Progenitor cell of endocrine pancreas (in vitro differentiated cells): ENCODE measurements at places on chromosomes 5 and 9.

GRCh38 chr5:142862594-142862993 lies 92.4 kb downstream of the ARHGAP26 start:
- no peak for DNase-seq

DNA sequence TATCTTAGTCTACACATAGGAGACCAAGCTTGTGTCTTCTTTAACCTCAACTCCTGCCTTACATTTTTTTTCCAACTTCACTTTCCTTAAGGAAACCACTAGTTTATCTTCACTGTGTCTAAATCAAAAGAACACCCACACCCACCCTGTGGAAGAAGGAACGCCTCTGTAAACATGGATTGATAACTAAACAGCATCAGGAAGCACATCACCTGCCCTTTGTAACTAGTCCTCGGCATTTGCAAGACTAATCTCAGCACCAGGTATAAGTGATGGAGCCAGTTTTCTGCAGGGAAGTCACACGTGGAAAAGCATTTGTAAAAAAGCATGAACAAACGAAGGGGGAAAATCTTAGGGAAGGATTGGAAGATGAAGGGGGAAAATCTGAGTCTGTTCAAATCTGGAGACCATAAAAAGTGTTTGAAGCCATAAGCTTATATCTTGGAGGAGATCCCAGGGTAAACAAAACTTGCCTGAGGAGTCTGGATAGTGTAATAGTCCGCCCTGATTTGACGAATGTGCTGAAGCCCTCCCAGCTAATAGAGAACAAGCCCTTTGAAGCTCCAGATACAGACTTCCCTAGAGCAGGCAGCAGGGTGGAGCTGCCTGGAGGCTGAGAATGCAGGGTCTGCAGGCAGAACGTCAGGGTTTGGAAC lies 117.3 kb upstream of the LHFPL2 start:
- no peak for DNase-seq

GRCh38 chr9:13076616-13077015 lies 202.9 kb downstream of the MPDZ start:
- no peak for DNase-seq

DNA sequence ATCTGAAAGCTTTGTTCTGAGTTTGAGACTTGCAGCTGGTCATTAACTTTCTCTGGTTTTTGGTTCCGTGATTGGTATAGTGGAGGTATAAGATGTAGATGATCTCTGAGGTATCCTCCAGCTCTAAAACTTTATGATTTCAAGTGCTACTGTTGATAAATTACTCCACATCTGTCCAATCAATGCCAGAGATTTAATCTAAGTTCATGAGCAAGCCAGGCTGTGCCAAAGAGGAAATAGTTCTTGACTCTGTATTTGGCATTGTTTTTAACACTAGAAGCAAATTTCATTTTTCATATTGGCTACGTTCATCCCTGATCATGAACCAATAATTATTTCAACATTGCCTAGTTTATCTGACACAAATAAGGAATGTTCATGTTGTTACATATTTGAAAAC lies 28.5 kb upstream of the CHD1 start:
- no peak for DNase-seq

- no peak for DNase-seq
These were observed 75.8 kb upstream of the PCSK5 start for GRCh38 chr9:75814667-75815066.

DNA sequence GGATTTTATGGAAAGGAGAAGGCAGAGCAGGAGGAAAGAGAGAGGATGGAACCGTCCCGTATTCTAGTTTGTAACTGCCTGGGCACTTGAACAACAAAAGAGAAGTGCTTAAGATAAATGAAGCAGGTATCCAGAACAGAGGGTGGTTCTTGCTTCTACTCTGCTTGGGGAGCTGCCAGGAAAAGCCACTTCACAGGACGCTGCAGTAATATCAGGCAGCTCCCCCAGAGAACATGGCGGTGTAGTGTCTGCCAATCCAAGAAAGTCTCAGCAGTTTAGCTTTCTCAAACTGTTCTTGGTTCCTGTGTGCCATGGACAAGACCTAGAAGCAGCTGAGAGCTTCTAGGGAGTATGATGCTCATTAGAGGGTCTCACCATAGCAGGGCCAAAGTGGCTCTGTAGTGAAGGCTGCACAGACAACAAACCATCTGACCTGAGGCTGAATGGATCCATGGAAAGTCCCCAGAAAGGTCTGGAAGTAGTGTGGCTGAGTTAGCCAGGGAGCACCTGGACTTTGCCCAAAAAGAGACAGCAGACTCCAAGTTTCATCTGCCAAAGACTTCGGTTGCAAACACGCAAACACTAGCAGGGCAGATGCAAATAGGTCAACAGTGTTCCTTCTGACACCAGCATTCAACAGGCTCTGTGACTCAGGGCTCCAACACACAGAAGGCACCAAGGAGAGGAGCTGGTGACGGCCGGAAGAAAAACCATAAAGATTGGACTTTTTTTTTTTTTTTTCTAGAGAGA lies 72.2 kb upstream of the TNFSF8 start:
- no peak for DNase-seq

- DNase-seq: no peak
These were observed 4.1 kb upstream of the TLE4 start for GRCh38 chr9:79567671-79568098.

GRCh38 chr5:107428303-107428813 lies 242.4 kb downstream of the EFNA5 start:
- no peak for DNase-seq

- no peak for DNase-seq
These were observed 51.1 kb downstream of the FBXL7 start for GRCh38 chr5:15551113-15551504.

GRCh38 chr9:117718085-117718484 lies 13.9 kb downstream of the TLR4 start:
- no peak for DNase-seq

GRCh38 chr5:104914536-104915070 lies 1352.0 kb upstream of the NUDT12 start:
- DNase-seq: no peak

DNA sequence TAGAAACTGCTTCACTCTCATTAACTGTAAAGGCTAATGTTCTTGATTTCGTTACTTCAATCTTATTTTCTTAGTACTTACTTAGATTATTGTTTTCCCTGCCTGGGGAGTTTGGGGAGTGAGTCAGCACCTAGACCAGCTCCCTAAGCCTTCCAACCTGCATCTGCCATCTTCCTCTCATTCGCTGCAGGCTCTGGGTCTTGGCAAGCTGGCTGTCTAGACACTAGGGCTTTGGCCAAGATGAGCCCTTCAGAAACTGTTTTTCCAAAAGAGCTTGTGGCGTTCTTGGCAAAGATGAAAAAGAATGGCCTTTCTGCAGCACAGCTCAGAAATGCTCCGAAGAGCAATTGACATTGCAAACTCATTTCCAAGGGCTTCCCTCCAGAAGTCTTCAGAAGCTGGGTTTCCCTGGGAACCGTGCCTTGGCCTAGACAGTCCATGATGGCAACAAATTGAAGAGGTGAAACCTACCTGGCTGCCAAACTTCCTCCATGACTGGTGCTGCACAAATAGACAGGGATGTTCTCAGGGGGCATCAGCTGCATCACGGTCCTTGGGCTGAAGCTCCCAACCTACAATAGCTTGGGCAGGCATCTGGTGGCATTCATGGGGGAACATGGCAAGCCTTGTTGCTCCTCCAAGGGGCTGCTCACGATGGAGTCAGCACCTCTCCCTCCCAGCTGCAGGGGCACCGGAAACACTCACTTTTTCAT lies 76.6 kb downstream of the NSUN2 start:
- no peak for DNase-seq

DNA sequence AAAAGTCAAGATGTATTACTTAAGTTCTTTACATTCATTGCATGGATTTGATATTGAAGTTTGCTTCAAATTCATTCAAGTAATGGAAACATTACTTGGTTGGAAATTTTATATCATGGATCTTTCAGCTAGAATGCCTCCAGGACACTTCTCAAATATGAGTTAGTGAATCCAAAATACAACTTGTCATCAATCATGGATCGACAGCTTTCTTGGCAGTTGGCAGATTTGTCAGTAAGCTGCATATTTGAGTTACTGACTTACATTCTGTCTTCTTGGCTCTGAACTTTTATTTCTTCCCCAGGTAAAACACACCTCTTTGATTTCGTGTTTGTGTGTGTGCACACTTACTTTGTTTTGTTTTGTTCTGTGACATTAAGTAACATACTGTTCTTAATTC lies 1171.1 kb downstream of the TAF11L14 start:
- DNase-seq: no peak

- no peak for DNase-seq
These were observed 278.0 kb downstream of the NTRK2 start for GRCh38 chr9:84947412-84947972.

DNA sequence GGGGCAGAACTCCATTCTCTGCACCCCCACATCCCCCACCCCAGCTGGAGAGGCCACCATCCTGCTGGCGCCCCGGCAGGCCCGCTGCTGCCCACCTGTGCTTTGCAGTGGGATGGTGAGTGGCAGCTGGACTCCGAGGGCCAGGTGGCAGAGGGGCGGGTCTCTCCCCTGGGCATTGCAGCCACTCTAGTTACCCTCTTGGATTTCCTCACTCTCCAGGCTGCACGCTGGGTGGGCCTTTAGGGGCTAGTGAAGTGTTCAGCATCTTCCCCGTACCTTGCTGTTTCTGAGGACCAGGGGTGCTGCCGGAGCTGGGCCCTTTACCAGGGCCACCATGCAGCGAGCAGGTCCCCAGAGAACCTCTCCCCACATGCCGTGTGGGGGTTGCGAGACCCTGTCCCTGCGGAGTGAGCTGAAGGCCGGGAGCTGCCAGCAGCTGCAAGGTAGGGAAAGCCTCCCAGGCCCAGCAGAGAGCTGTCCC lies 88.4 kb upstream of the SH3PXD2B start:
- peak; percentile 3 for DNase-seq

DNA sequence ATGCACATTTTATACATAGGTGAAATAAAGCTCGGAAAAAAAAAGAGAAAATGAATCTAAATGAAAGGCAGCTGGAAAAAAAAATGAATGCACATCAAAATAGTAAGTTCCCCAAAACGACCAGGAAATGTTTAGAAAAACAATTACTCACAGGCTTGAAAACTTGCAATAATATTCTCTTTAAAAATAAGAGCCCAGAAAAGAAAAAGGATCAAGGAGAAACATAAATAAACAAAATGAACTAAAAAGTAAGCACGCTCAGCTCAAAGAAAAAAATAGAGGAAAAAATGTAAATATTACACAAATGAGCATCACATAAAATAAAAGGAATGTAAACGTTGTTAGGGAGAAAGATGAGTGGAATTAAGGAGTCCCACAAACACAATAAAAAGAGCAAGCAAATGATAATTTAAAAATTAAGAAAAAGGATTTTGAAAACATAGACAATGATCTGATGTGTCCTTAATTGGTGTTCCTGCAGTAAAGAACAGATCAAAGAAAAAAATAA lies 54.2 kb downstream of the SLC27A6 start:
- DNase-seq: no peak

- DNase-seq: no peak
These were observed 29.3 kb upstream of the RFK start for GRCh38 chr9:76423216-76424177.

GRCh38 chr9:19885608-19886007 lies 96.8 kb upstream of the SLC24A2 start:
- no peak for DNase-seq

GRCh38 chr9:99259231-99259918 lies 37.3 kb downstream of the SEC61B start:
- no peak for DNase-seq

GRCh38 chr9:69155341-69156030 lies 18.6 kb upstream of the TJP2 start:
- no peak for DNase-seq

DNA sequence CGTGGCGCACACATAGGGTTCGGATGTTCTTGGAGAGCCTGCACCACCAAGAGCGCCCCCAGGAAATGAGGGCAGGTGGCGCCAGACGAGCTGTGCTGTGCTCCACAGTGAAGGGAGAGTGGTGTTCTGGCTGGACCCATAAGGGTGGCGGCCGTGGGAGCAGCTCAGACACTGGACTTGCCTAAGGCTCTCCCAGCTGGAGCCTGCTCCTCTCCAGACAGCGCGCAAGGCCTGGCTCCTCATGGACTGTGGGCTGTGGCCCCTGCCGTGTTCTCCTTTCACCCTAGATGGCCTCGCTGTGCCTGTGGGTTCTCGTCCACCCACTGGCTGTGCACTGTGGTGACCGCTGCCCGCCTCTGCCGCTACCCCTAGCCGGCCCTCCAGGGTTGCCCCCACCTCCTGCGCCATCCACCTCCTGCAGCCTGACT lies 92.9 kb downstream of the EHMT1 start:
- DNase-seq: no peak

DNA sequence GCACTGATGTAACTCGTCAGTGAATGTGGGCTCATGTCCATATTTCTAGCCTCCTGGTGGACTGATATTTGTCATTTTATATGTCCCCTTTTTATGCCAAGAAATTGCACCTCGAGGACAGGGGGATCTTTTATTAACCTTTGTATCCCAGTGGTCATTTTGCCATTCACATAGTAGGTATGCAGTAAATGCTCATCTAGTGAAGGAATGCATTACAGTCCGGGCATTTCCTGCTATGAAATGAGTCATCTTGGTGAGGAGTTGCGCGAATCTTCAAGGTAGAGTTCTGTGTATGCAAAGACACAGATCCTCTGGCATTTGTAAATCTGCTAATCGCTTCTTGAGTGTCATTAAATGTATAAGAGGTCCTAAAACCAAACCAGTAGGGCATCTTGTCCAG lies 755.5 kb upstream of the ADAMTS16 start:
- DNase-seq: no peak

DNA sequence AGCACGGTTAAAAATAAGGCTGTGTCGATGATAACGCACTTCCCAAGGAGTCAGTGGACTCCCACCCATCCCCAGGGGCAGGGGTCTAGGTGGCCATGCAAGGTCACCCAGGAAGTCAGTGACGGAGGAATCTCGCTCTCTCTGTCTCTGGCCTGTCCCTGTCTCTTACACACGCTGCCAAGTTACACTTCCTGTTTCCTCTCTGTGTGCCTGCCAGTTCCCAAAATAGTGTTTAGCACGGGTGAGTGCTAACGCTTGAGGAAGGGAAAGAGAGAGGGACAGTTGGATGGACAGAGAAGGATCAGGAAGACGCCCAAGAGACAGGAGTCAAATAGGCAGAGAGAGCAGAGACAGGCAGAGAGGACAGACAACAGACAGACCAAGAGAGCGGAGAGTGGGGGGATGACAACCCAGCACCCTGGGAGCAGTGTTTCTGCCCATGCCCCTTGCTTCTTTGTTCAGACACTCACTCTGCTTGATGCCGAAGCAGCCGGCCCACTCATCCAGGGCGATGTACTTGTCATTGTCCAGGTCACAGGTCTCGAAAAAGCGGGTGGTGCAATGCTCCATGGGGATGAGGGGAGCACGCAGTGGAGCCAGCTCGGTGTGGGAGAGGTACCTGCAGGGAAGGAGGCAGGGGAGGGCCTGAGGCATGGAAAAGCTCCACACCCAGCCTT lies 23.0 kb downstream of the SPARC start:
- DNase-seq: no peak

GRCh38 chr9:9950813-9951212 lies 662.0 kb downstream of the PTPRD start:
- DNase-seq: no peak

DNA sequence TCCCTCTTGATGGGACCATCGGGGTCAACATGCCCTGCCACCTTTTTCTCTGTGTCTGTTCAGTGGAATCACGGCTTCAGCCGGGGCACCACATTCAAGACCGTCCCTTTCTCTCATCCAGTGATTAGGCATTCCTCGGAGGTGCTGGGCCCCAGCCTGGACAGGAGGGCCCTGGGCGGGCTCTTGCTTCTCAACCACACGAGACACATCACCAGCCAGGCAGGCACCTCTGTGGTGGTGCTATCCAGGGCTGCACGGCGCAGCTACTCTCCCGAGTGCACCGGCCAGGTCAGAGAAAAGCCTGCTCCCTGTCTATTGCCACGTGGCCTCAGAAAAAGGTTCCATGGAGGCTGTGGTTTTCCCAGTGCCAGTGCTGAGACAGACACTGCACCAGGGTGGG lies 255.2 kb upstream of the IRX1 start:
- DNase-seq: no peak
